Activated T-cell treated with anti-CD3 and anti-CD28 coated beads for 48 hours (primary cell): ENCODE measurements at places on chromosomes 7 and 10.

- no peak for DNase-seq
These were observed 185.6 kb downstream of the LRRC4 start for GRCh38 chr7:127845522-127846214.

GRCh38 chr10:120478386-120478785 lies 21.4 kb downstream of the PLPP4 start:
- no peak for DNase-seq

GRCh38 chr7:42431873-42432272 lies 194.9 kb upstream of the GLI3 start:
- DNase-seq, result no peak

DNA sequence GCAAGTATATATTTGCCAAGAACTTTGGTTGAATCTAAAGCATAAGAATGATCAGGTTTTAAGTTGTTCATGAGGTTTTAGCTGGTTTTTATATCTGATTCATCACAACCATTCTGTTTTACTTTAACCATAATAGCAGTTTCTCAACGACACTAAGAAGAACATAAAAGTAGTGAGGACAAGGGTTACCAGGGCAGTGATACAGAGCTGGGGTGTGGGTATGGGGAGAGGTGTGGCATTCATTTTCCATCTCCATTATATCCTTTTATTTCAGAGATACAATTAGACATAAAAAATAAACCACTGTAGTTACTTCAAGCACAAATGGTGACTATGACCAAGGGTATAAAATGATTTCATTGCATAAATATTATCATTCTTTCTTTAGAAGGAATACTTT lies 149.8 kb upstream of the STEAP4 start:
- DNase-seq, result no peak

DNA sequence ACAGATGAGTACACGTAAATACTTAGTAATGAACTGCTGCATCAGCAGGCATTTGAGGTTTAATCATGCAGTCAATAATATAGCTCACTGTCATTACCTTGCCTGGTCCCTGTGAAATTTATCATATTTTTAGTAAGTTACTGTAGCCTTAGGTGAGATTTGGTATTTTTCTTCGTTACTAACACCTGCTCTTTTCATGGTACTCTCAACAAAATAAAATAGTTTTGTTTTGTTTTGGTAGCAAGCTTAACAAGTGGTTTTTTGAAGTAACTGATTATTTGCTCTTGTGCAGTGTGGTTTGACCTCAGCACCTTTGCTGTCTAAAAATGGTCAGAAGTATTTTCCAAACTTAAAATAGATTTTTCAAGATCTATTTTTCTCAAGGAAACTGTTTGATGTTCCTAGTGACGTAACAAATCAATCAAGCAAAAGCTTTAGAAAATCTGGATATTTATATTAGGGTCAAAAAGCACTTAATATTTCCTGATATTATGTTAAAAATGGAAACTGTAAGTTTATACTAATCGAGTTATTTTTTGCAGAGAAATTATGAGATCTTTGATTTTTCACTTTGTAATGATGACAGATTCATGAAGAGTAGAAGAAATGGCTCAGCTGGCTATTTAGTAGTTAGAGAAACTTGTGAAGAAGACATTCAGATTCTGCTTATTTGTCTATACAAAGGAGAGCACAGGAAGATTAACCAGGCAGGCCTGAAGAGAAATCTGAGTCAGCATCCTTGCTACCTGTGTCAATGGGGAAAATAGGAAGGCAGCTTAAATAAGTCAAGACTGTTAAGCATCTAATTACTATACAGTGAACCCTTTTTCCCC lies 21.0 kb upstream of the RPA3 start:
- no peak for DNase-seq

GRCh38 chr7:94941844-94942632 lies 34.6 kb downstream of the PPP1R9A start:
- DNase-seq, result no peak
